ENCODE measurements at places on chromosomes 7 and 10.

GRCh38 chr7:127628445-127628844 is 10.5 kb upstream of the PAX4 start:
- DNase-seq, result no peak

DNA sequence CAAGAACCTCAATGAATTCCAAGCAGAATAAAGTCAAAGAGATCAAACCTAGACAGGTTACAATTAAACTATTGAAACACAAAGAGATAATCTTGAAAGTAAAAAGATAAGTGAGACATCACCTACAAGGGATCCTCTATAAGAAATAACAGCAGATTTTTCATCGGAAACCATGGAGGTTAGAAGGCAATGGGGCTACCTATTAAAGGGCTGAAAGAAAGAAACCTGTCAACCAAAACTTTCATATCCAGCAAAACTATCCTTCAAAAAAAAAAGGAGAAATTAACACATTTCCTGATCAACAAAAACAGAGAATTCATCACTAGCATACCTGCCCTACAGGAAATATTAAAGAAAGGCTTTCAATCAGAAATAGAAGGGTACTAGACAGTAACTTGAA is 244.9 kb downstream of the ARHGAP12 start:
- DNase-seq, result no peak

GRCh38 chr7:120185940-120186682 is 86.9 kb upstream of the KCND2 start:
- DNase-seq, result no peak

DNA sequence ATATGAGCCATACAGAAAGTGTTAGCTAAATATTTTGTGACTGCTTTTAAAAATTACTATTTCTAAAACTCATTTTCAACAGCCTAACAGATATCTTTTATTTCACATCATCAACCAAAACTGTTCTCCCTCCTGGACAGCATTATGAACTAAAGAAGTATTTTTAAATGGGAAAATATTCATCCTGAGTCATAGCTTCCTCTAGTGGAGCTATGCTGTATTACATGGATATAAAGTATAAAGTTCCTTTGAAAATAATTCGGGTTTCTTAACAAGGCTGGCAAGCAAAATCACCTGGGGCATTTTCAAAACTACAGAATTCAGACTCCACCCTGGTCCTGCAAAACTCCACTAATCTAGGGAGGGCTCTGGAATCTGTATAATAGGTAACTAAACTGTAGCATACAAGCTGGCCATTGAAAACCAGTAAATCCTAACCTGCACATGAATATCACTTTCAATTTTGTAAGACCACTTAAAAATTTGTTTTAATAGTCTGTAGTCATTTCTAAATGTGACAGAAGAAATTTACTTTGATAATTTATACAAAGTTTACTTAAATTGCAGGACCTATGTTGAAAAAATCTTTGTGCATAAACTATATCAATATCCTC is 53.5 kb downstream of the SCIN start:
- no peak for DNase-seq
